SW 1271 (cell line): ENCODE measurements at places on chromosomes 12 and 14.
A peak's percentile ranks its signal among the peaks of the same experiment; 100 is the strongest.

DNA sequence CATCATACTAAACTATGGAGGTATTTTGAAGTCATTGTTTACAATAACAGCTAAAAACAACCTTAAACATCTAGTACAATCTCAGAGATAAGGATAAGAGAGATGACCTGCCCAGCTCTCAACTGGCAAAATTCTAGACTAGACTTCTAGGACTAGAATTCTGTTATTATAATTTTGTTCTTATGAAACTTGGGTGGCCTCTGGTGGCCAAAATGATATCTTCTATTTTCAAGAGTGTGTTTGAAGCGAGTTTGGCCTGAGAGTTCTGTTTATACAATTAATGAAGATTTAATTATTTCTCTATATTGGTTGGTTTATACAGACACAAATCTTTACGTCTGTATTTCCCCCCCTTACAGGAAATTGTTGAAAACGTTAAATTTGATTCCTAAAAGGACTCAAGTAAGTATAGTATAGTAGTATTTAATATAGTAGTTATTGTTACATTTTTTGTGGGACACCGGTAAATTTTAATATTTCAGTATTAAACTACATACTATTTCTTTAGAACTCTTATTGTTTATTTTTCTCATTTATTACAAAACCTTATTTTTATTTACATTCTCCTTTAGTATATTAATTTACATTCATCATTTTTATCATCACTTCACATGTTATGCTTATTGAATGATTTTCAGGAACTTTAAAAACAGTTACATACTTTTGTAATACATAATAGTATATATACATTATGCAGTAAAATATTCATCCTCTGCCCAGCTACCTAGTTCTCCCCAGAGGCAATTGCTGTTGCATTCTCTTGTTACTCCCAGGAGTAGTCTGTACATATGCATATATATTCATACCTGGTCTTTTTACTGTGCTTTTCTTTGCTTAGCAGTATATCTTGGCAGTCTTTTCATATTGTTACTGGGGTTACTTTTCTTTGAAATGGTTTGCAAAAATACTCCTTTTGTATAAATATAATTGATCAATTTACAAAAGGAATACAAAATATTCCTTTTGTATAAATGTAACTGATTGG lies 6.6 kb downstream of the PPHLN1 start:
- no peak for DNase-seq

- DNase-seq, result no peak
Observed at GRCh38 chr12:126093908-126094307, 1028.7 kb downstream of the AACS start.

- DNase-seq, result no peak
Observed at GRCh38 chr14:75753696-75754095, 92.7 kb downstream of the TTLL5 start.

DNA sequence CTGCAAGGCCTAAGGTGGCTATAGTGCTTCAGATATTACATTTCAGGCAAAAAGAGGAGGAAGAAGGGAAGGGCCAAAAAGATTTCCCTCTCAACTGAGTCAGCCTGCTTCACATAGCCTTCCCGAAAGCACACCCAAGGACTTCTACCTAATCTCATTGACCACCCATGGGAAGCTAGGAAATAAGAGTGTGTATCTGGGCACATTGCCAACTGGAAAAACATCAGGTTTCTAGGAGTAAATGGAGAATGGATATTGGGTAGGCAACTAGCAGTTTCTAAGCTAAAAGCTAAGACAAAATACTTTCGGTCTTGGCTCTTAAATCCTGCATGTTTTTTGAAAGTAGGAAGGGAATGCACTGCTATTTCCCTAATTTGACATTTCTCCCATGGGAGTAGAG lies 221.7 kb upstream of the GRIP1 start:
- DNase-seq, result no peak

DNA sequence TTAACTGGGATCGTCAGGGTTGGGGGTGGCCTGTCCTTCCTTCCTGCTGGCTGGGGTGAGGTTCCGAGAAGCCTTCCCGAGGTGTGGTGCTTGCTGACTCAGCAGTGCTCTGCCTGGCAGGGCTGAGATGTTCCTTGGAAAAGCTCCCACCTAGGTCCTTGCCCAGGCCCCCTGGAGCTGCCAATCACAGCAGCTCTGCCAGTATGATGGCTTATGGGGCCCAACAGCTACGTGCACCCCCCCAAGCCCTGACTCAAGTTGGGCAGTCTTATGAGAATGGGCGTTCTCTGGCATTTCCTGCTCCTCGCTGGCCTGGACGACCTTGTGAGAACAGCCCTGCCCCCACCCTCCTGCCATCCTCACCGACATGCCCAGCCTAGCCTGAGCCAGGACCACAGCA lies 292.2 kb upstream of the CRY1 start:
- no peak for DNase-seq

- no peak for DNase-seq
Observed at GRCh38 chr12:21505888-21506287, 4.3 kb downstream of the GOLT1B start.

GRCh38 chr14:75132382-75133086 lies 5.7 kb upstream of the NEK9 start:
- DNase-seq, result peak; percentile 75

DNA sequence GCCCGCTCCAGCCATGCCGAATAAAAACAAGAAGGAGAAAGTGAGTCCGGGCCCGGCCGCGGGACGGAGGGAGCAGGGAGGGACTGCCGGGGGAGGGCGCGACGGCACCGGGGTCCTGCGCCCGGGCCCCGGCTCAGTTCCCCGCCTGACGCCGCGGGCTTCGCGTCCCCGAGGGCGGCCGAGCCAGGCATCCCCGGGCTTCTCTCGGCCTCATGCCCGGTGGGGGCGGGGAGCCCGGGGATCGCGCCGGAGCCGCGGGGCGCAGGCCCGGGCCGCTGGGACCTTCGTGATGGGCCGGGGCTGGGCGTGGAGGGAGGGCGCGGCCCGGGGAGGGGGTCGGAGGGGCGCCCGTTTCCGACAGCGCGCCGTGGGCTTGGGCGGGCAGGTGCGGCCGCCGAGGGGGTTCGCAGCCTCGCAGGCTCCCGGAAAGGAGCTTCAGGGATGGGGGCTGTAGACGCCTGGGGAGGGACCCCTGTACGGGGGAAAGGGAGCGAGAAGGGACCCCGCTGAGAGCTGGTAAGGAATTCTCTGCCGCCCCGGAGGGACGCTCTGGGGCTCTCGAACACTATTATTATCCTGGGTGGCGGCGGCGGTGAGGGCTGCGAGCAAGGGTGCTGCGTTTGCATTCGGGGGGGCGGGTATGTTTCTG lies 496 bp downstream of the PPP2R5C start:
- no peak for DNase-seq

DNA sequence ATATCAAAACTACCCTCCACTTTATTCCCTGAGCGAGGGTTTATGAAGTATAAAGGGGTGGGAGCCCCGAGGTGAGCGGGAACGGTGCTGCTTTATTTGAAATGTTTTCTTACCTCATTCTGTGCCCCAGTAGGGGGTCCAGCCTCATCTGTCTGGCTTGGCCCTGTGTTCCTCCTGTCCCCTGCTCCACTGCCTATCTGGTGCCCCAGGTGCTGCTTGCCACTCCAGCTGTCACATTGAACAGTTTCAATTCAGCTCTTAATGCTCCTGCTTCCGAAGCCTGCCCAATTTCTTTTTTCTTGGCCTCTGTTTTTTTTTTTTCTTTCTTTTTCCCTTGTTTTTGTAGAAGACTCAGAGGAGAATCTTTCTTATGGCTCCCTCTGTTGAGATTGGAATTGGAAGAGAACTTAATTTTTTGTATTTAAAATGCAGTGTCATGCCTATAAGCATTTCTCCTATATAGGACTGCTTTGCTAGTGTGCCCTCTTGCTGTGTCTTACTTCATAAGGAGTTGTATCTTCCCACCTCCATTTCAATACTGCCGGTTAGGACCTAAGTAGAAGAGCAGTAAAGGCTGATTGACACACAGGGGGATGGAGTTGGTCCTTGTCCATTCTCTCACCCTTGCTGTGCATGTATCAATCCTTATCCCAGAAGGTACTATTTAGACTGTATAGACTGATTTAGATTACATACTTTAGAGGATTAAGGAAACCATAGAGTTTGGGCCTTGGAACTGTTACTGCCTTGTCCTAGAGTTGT lies 2.3 kb downstream of the ATXN7L3B start:
- DNase-seq, result no peak

DNA sequence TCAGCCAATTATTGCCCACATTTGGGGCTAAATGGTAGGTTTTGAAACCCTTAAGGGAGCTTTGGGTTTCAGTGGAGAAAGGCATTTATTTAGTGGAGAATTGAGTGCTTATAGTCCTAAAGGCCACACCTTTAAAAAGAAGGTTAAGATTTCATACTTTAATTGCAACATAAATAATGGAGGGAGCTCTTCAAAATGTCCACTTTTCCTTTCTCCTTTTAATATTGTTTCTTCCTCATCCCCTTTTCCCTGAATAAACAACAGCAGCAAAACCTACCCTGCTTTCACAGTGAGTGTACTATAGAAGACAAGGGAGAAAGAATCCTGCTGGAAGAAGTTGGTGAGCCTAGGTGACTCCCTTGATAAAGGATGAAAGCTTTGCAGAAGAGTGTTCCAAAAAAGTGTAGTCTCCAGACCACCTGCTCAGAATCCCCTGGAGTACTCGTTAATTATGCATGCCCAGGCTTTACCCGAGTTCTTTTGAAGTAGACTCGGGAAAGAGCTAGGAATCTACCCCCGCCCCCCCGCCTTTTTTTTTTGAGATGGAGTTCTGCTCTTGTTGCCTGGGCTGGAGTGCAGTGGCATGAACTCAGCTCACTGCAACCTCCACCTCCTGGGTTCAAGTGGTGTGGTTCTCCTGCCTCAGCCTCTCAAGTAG lies 11.5 kb upstream of the EID3 start:
- no peak for DNase-seq

GRCh38 chr12:120833849-120834248 lies 70.3 kb downstream of the SPPL3 start:
- no peak for DNase-seq

DNA sequence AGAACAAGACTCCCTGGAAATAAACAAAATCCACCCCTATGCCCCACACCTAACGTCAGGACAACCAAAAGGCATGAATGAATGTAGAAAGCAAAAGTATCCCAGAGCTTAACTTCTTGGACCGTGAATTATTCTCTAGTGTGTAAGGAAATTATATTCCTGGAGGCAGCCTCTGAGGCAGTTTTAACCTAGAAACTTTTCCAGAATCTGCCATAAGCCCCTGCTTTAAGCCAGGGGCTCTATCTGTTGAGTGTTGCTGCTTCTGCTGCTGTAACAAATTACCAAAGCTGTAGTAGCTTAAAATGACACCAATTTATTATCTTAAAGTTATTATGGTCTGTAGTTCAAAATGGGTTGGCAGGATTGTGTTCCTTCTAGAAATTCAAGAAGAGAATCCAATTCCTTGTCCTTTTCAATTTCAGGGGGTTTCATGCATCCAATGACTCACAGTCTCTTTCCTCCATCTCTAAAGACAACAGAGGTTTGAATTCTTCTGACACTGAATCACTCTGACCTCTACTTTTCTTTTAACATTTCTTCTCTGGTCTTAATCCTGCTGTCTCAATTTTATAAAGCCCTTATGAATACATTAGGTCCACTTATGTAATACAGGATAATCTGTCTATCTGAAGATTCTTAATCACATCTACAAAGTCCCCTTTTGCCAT lies 242.7 kb downstream of the ATXN7L3B start:
- DNase-seq, result no peak

- DNase-seq, result no peak
Observed at GRCh38 chr12:64258576-64258975, 36.5 kb upstream of the KICS2 start.

DNA sequence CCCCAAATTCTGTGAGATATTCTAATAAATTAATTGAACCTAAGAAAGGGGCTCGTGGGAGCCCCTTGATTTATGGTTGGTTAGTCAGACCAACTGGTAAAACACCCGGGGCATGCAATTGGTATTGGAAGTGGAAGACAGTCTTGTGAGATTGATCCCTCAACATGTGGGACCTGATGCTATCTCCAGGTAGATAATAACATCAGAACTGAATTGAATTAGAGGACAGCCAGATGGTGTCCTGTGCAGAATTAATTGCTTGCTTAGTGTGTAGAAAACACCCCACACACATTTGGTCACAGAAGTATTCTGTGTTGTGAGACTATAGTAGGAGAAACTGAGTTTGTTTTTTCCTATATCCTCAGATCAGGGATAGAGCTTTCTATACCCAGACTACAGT lies 22.0 kb downstream of the PYROXD1 start:
- no peak for DNase-seq

GRCh38 chr12:1517007-1517406 lies 77.4 kb downstream of the FBXL14 start:
- DNase-seq, result no peak

GRCh38 chr14:26255213-26255612 lies 342.6 kb downstream of the NOVA1 start:
- no peak for DNase-seq
